Stimulated activated CD8-positive, alpha-beta memory T cell treated with anti-CD3 and anti-CD28 coated beads, Interleukin-15, amount 100 ng/mL, for 48 hours (primary cell): ENCODE measurements at places on chromosomes 6 and 20.

DNA sequence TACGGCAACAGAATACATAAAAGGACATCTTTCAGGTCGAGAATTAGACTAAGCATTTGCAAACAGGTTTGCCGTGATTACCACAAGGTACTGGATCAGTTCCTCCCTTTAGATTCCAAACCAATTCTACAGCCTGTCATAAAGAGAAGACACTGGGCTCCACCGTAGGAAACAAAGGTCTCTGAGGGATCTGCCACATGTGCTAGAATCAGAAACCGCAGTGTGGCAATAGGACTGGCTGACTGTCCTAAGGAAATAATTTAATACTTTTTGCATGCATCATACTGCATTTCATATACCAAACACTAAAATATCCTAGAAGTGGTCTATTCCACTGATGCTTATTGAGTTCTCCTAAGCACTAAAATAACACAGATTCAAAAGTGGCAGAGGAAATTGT is 59.2 kb downstream of the POPDC3 start:
- no peak for DNase-seq

GRCh38 chr6:130997061-130997753 is 65.8 kb downstream of the EPB41L2 start:
- no peak for DNase-seq

GRCh38 chr6:31243508-31243907 is 28.4 kb downstream of the HLA-C start:
- no peak for DNase-seq

- DNase-seq = peak; percentile 46
Observed at GRCh38 chr20:43752561-43753301, 25.9 kb upstream of the GTSF1L start.

- no peak for DNase-seq
Observed at GRCh38 chr6:110554966-110555460, 78.6 kb upstream of the SLC22A16 start.

GRCh38 chr6:35396991-35397390 is 54.6 kb downstream of the PPARD start:
- no peak for DNase-seq

GRCh38 chr20:2217857-2218539 is 77.8 kb upstream of the TGM3 start:
- DNase-seq = no peak

- DNase-seq = no peak
Observed at GRCh38 chr6:66134021-66134420, 427.0 kb upstream of the EYS start.

DNA sequence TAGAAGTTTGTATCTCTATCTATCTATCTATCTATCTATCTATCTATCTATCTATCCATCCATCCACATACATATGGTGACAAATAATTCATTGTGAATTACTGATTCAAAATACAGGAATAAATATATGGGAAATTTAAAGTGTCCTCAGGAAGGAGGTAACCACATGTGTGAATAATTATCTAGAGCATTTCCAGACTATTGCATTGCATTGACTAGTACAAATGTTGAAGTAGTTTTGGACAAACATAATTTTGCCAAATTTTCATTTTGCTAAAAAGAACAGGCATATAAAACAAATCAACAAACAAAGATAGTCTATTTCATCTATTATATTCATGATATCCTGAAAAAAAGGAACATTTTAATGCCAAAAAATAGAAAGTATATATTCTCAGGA is 192.7 kb downstream of the UTRN start:
- no peak for DNase-seq

DNA sequence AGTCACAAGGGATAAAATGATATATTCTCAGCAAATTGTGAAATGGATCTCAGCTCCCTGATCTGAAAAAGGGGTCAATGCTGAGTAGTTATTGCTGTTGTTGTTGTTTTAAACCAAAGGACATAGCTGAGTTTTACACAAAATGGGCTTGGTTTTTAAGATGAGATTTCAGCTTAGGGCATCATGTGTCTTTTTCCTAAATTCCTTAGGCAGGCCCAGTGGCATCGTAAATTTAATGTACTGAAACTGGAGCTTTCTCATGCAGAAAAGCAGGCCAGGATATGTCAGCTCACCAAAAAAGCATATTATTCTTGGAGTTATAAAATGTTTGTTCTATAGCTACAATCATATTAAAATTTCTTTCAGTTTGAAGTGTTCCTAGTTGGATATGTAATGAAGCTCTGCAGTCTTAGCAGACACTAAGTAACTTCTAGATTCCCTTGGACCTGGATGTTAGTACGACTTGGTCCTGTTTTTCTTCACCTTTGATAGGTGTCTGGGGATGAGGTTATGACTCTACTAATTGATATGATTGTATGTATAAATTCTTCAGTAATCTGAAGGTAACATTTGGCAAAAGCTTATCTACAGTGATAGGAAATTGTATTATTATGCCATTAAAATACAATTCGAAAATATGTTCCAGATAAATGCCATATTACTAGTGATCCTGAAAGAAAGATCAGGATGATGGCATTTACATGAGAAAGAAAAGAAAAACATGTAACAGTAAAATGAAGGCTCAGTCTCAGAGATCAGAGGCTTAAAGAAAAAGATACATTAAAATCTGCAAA is 663.3 kb downstream of the RFPL4B start:
- DNase-seq = no peak

GRCh38 chr6:104357928-104358327 is 501.8 kb downstream of the HACE1 start:
- no peak for DNase-seq

- DNase-seq = peak; percentile 39
Observed at GRCh38 chr6:42745083-42745639, 742 bp downstream of the TBCC start.

DNA sequence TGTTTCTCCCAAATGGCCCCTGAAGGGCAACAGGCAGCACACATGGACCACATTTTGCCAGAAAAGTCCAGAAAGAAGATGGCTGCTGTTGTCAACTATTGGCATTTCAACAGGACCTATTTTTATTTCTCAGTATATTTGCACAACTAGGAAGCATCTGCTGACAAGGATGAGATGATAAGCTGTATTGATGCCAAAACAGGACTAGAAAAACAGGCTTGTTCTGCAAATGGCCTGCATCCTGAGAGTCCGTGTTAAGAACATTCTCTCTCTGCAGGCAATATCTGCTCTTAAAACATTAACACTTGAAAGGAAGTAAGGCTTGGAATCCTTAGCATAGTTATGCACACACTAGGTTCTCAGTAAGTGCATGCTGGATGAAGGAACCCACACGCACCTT is 283.7 kb downstream of the ESR1 start:
- DNase-seq = no peak

GRCh38 chr20:23087587-23088251 is 1.6 kb upstream of the CD93 start:
- no peak for DNase-seq

GRCh38 chr6:57435475-57436160 is 118.2 kb downstream of the PRIM2 start:
- DNase-seq = no peak

DNA sequence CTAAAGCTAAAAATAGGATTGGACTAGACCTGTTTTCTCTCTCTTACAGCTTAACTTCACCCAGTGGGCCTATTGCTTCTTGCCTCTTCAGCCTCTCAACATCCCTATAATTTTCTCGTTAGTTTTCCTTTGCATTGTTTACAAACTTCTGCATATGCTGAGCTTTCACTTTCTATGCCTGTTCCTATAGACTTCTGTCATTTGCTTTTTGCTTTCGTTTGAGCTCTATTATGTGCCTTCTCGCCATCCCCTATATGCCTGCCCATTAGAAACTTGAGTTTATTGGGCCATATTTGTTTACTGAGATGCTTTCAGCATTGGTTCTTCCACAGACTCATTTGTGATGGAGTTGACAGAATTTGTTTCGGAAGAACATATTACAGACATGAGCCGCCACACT is 40.9 kb downstream of the NCOA7 start:
- DNase-seq = no peak
